Left renal cortex interstitium (tissue), 4 donors: ENCODE measurements at places on chromosomes 13 and 19. TPM values are rescaled to one million over a fixed set of nuclear protein-coding genes. Genes with fewer than 3 reads are reported as not detected.

DNA sequence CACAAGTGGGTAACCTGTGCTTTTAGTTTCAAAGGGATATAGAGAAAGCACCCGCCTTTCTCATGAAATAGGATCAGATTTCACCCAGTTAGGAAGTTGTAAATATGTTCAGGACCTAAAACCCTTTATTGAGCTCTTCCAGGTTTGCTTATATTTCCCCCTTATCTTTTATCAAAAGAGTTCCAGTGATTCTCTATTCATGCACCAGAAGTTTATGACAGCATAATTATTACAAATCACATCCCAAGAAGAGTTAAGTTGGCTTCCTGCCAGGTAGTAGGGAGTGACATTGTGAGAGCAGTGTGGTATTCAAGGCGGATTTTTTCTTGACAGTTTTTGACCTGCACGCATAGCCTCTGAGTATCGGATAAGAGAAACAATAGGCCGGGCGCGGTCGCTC, 190.3 kb downstream of the STK24 start:
- no peak for DNase-seq

- DNase-seq: peak; percentile 19
These were observed 15.5 kb downstream of the GGACT start for GRCh38 chr13:100573121-100573520.

DNA sequence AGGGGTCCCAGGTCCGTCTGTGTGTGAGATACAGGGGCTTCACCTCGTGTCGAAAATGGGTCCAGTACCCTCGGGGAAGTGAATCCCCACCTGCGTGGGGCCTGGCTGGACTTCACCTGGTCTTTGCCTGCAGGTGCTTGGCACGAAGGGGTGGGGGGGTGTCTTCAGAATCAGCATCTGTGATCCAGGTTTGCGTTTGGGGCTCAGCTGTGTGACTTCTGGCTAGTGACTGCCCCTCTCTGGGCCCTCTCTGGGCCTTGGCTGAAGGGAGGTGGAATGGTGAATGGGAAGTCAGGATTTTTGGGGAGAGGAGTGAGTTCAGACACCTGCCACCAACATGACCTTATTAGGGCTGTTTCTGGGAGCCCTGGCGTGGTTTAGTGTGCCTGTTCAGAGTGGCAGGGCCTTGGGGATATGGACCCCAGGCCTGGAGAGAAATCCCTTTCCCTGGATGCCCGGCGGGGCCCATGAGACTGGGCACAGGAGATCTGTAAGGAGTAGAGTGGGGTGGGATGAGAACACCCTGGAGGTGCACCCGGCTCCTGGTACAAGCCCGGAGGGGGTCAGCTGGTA, 2.7 kb downstream of the CELF5 start:
- no peak for DNase-seq

DNA sequence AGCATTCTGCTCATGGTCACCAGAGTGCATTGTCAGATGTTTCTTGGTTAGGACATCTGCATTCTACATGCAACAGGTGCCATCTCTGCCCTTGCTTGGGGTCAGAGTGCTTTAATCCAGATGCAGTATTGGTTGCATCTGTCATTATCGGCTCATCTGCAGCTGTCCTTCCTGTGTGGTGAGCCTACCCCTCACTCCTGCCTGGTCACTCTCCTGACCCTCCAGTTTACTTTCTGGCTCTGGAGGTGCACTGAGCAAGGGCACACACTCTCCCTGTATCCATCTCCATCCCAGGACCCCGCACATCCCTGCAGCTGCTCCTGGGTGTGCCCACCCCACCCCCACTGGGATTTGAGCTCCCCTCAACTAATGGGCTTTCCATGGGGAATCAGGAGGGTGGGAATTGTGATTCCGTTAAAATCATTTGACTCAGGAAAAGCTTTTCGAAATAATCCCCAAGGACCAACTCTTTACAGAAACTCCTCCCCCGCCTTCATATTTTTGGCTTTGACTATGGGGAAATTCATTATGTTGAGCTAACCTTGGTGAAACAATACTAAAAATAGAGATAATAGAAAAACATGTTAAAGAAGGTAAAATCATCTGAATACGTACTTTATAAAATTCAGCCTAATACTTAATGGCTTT, 70.2 kb downstream of the COL4A2 start:
- no peak for DNase-seq

GRCh38 chr19:39752390-39752789, 14.6 kb upstream of the CLC start:
- DNase-seq: no peak

DNA sequence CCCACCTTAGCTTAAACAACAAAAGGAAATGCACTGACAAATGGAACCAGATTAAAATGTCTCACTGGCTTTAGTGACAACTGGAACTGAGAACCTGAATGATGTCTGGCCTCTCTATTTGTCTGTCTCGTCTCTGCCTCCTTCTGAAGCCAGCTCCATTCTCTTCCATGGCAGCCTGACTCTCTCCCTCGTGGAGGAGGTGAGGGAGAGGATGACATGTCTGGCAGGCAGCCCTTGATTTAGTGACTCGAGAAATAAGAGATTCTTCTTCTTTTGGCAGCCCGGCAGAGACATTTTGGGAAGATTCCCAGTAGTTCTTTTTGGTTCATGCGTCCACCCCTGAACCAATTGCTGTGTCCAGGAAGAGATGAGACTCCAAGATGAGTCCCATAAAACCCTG, 131.7 kb downstream of the KLF5 start:
- DNase-seq: no peak

DNA sequence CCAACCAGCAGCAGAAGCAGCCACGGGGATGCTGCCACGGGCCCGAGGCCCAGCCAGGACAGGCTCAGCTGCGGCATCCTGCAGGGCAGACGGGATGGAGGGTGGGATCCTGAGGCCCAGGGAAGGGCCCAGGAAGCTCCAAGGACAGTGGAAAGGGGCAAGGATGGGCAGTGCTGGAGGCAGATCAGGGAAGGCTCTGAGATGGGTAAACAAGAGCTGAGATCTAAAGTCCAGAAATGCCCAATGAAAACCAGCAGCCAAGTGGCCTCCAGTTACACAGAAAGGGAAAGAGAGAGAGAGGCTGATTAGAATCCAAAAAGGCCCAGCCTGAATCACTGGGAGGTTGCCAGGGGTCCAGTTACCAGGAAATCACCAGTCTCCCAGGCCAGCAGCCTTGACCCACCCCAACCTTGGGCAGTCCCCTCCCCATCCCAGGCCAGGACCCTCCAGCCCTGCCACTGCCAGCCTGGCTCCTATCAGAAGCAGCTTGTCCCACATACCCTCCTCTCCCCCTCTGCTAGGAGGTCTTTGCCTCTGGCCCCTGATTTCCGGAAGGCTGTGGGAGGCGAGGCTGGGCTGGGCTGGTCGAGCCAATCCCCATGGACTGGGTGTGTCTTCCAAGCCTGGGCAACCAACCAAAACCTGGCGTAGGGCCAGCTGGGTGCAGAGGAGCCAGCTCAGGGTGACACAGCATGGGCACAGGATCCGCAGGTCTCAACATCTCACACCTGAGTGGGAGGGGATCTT, at the start of gene CYP4F11:
Gene CYP4F11, minus strand, starts transcription at position 198 of the 747 bp plus-strand sequence. Its CDS starts 121 bp downstream, at position 77.
- DNase-seq: no peak

GRCh38 chr19:42794765-42795164, 29.3 kb upstream of the PSG8 start:
- DNase-seq: no peak

DNA sequence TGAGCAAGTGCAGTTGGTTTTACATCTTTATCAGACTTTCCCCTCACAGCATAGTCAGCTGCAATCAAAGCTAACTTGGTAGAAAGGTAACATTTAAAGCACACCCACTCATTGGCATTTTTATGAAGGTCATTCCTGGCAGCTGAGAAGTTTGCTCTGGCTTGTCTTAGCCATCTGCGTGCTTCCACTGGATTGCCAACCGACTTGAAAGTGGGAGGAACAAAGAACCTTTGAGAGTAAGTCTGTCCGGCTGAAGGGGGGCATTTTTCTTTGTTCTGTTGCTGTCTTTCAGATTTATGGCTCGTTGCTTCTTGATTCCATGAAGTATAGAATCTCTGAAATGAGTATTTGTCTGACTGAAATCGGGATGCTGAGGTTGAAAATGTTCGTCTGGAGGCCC, 103.1 kb downstream of the SACS start:
- DNase-seq: no peak

- no peak for DNase-seq
These were observed 533 bp downstream of the LRCH1 start for GRCh38 chr13:46553521-46553885.

DNA sequence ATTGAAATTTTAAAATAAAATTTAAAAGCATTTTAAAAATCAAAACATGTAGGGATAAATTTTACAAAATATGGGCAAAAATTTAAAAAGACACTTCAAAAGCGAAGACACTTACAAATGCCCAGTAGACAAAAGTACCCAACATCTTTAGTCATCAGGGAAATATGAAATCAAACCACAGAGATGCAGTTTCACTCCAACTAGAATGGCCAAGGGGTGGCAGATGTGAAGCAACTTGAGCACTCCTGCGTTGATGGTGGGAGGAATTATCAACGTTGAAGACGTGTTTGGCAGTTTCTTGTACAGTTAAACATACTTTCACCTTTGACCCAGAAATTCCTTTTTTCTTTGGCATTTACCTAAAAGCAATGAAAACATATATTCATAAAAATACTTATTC, 518.0 kb upstream of the SGCG start:
- no peak for DNase-seq

DNA sequence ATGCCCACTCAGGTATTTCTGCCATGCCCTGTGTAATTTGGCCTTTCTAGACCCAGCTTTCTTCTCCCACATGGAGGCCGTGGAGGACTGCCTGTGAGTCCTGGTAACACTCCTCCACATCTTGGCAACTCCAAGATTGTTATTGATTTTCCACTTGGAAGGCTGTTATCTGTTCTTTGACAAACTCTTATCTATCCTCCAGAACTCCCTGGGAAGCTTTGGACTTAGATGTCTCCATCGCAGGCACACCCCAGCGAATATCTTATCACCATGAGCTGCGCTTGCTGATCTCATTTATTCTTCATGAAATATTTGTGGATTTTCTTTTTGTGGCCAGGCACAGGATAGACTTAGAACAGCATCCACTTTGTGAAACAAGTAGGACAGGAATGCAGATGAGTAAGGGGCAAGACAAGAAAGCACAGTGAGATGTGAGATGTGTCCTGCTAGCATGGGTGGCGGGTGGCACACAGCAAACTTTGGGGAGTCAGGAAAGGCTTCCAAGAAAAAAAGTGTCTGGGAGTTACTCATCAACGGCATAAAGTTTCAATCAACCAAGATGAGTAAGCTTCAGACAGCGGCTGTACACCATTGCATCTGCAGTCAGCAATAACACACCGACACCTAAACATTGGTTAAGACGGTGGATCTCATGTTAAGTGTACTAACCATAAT, 84.5 kb upstream of the IRS2 start:
- DNase-seq: no peak

- no peak for DNase-seq
These were observed 4.4 kb upstream of the KCNN4 start for GRCh38 chr19:43784981-43785808.

DNA sequence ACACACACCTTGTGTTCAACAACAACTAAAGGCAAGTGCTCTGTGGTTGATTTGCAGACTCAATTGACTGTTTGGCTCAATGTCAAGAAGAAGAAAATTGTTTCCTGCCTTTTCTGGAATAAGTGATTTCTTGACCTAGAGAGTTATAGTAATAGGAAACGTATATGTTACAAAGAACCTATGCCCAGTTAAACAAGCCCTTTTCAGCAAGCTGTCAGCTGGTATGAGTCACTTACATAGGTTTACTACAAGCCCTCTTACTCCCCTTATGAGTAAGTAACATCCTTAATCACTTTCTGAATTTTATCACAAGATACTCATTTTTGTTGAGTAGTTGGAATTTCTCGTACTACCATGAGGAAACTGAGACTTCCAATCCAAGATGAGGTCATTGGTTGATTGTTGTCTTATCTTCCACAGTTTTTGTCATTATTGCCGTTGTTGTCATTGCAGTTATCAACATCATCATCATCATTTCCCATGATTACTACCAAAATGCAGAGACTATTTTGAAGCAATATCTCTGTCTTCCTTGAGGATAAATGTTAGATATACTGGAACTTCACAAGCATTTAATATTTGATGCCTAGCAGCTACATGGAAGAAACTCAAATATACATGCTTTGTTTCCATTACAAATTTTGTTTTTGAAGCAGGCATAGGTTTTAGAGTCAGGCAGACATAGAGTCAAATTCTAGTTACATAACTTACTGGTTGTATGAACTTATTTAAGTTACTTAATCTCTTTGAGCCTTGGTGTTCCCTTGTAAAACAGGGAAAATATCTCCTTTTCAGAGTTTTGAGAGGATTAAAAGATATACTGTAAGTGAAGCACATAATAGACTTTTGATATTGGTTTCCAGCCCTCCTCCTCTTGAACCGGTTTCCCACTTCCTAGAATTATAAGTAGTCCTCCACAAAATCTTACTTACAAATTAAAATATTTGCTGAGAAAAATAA, 106.0 kb downstream of the RAP2A start:
- DNase-seq: no peak

- peak; percentile 8 for DNase-seq
These were observed 79.2 kb downstream of the UBL3 start for GRCh38 chr13:29771247-29771646.

GRCh38 chr19:56132316-56132822, 8.7 kb upstream of the ZNF444 start:
- no peak for DNase-seq

- no peak for DNase-seq
These were observed 144.1 kb downstream of the DPF1 start for GRCh38 chr19:38079926-38080380.

- no peak for DNase-seq
These were observed 206.5 kb upstream of the TSHZ3 start for GRCh38 chr19:31555634-31556215.

DNA sequence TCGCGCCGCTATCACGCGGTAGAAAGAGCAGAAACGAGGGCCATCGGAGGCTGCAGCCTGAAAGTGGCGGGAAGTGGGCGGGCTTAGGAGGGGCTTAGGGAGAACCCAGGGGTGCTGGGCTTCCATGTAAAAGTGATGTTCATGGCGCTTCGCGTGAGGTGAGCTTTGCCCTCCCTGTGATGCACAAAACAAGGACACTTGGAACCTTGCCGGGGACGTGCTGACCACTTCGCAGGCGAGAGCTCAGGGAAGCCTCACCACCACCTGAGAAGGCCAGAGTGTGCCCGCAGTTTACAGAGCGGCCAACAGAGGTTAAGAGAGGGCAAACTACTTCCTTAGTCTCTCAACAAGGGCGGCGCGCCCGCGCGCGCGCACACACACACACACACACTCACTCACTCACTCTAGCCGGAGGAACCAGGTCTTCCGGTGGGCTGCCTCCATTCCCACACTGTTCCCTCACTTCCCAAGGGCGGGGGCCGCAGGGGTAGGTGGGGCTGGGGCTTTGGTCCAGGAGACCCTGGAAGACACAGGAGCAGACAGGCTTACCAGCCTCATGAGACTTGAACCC, 651 bp downstream of the GAPDHS start:
- DNase-seq: no peak

- DNase-seq: no peak
These were observed 9.1 kb downstream of the TM6SF2 start for GRCh38 chr19:19263886-19264487.

DNA sequence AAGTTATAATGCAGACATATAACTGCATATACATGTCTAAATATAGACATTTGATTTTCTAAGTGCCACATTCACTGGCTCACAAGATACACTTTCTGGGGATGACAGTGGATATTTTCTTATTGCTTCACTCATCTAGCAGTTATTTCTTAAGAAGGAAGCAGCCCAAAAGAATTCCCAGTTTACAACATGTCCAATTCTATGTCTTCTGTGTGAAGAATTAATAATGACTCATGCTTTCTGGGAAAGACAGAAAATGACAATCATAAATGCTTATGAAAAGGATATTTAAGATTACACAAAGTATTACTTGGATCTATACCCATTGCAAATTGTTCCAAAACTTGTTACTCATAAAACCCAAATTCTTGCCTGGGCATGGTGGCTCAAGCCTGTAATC, 543.4 kb downstream of the SUCLA2 start:
- no peak for DNase-seq

CYSLTR2 gene
- polyA plus RNA-seq: 0.64 TPM

FCAR gene
- not detected for polyA plus RNA-seq

COMP gene
- polyA plus RNA-seq: 0.11 TPM
